Esophagus squamous epithelium (tissue), 5 donors: ENCODE measurements at places on chromosomes 3 and 15. TPM values are rescaled to one million over a fixed set of nuclear protein-coding genes. Genes with fewer than 3 reads are reported as not detected.

GRCh38 chr15:63834500-63835210, 907 bp upstream of the HERC1 start:
- no peak for DNase-seq
- no peaks in the 10 kb centered on the region for H3K4me1 ChIP-seq
- H3K27me3 ChIP-seq = no peaks in the 10 kb centered on the region
- H3K36me3 ChIP-seq = no peaks in the 10 kb centered on the region
- peak overlapping the region; percentile 96 for H3K27ac ChIP-seq
- H3K4me3 ChIP-seq = peak overlapping the region; percentile 79

DNA sequence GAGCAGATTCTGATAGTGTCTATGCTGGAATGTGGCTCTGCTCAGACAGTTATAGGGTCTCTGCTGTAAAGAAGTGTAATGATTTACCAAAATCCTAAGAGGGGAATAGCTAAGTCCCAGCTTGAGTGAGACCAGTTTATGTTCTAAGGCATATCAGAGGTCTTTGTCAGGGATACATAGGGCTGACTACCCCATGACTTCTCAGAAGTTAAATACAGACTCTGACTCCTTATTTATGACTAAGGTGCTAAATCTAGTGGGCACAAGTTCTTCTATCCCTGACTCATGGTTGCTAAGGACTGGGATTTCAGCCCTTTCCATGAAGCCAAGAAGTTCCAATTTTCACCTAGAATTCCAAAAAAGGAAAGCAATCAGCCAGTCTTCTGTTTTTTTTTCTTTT, 192.6 kb upstream of the POU1F1 start:
- H3K36me3 ChIP-seq = no peaks in the 10 kb centered on the region
- H3K27me3 ChIP-seq = no peaks in the 10 kb centered on the region
- no peak for DNase-seq
- no peak overlapping the region for H3K4me3 ChIP-seq

- H3K4me3 ChIP-seq = no peak overlapping the region
- H3K27ac ChIP-seq = peak overlapping the region; percentile 75
- H3K36me3 ChIP-seq = no peaks in the 10 kb centered on the region
- no peak for DNase-seq
- H3K4me1 ChIP-seq = peaks cover 24% of the 10 kb centered on the region
- H3K27me3 ChIP-seq = no peaks in the 10 kb centered on the region
These were observed 29.0 kb upstream of the TIMP4 start for GRCh38 chr3:12187448-12188327.

DNA sequence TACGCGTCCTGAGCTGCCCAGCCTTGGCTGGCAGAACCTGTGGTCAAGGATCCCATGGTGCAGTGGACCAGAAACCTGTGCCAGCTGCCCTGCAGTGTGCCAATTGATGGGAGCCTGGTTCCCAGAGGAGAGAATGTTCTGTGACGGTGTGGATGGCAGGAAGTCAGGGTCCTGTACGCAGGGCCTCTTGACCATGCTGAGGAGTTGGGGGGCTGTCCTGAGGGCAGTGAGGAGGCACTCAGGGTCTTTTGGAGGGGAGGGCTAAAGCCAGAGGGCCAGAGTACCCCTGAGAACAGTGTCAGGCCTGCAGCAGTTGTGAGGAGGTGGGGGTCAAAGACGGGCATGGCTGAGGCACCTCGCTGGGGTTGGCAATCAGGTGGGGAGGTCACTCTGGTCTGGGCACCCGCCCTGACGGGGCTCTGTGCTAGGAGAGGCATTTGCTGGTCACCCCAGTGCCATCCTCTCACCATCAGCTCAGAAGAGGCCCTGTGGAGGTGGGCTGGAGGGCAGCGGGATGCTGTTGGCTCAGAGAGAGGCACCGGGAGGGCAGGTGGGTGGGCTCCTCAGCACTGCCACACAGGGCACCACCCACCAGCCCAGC, 61.0 kb downstream of the SCN5A start:
- H3K4me3 ChIP-seq = no peak overlapping the region
- H3K27ac ChIP-seq = no peak overlapping the region
- DNase-seq = no peak
- H3K4me1 ChIP-seq = no peaks in the 10 kb centered on the region
- H3K27me3 ChIP-seq = no peaks in the 10 kb centered on the region

- DNase-seq = no peak
- peaks cover 12% of the 10 kb centered on the region for H3K36me3 ChIP-seq
- H3K27ac ChIP-seq = no peak overlapping the region
- H3K27me3 ChIP-seq = no peaks in the 10 kb centered on the region
These were observed 5.3 kb downstream of the RPL22L1 start for GRCh38 chr3:170864525-170865208.

DNA sequence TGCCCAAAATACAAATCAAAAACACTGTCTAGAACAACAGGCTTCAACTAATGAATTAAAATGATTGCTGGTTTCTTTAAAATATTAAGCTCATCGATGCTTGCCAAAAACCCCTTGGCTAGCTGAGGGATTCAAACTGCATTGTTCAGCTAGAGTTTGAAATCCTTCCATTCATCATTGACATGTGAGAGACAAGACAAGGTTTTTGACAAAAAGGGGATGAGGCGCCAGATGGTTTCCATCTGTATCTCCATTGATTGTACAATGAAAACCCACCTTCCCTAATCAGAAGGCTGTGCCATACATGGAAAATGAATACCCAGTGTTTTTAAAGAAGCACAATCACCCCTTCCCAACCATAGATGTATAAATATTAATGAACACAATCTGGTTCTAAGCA, 67.8 kb downstream of the THRB start:
- H3K4me1 ChIP-seq = peaks cover 5% of the 10 kb centered on the region
- no peaks in the 10 kb centered on the region for H3K27me3 ChIP-seq
- no peaks in the 10 kb centered on the region for H3K36me3 ChIP-seq
- H3K27ac ChIP-seq = no peak overlapping the region
- no peak for DNase-seq

- H3K27me3 ChIP-seq = no peaks in the 10 kb centered on the region
- H3K27ac ChIP-seq = no peak overlapping the region
- no peaks in the 10 kb centered on the region for H3K4me1 ChIP-seq
- DNase-seq = no peak
- H3K36me3 ChIP-seq = no peaks in the 10 kb centered on the region
- H3K4me3 ChIP-seq = no peak overlapping the region
These were observed 23.3 kb downstream of the IL17RD start for GRCh38 chr3:57141719-57142410.

GLDN gene
- total RNA-seq = 0.31 TPM
